Tongue (tissue), 3 donors: ENCODE measurements at places on chromosomes 6 and 20.
A peak's percentile ranks its signal among the peaks of the same experiment; 100 is the strongest.

- DNase-seq: peak; percentile 48
Observed at GRCh38 chr6:13194852-13195251, 133.5 kb downstream of the TBC1D7 start.

DNA sequence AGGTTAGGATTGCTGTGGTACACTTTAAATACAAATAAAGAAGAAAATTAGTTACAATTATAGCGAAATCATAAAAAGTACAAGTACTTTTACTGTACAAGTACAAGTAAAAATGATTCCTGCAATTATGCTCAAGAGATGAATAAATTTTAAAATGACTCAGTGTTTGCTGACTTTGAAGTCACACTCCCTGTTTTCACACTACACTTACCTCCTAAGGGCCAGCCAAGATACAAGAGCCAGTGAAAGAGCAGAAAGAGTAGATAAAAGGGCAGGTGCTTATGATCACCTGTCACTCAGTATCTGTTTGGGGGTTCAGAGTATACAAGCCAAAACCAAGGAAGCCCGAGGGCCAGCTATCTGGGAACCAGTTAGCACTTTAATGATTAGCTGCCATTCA is 41.0 kb upstream of the COL21A1 start:
- no peak for DNase-seq

DNA sequence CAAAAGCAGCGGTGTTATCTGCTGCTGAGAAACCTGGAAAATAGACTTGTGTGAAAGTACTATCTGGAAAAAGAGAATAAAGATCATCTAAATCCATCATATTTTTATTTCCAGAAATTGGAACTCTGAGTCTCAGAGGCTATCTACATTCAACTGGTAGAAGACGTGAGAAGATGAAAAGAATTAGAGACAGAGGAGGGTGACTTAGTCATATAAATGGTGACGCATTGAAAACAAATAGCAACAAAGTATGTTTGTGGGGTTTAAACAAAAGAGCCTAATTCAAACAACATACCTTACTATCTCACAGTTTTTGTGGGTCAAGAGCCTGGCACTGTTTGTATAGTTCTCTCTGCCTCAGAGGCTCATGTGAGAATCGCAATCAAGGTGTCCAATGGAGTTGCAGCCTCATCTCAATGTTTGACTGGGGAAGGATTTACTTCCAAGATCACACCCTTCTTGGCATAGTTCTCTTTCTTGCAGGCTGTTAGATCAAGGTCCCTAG is 757.1 kb upstream of the SLC35B3 start:
- DNase-seq: no peak

DNA sequence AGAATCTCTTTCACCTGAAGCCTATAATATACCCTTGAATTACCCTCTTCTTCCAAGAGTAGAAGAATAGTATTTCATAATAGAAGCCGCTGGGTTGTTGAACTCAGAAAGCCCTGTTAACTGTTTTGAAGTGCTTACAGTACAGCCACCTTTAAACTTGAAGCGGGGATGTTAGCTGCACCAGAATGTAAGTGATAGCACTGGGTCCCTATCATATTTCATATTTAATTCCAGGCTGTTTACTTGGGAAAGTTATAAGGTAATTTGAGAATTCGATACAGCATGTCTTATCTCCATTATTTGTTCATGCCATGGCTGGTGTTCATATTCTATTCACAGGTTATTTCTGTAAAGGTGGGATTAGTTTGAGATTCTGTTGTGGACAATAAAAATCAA is 63.5 kb upstream of the VSTM2L start:
- no peak for DNase-seq
